ENCODE measurements at places on chromosomes 5 and 9.

DNA sequence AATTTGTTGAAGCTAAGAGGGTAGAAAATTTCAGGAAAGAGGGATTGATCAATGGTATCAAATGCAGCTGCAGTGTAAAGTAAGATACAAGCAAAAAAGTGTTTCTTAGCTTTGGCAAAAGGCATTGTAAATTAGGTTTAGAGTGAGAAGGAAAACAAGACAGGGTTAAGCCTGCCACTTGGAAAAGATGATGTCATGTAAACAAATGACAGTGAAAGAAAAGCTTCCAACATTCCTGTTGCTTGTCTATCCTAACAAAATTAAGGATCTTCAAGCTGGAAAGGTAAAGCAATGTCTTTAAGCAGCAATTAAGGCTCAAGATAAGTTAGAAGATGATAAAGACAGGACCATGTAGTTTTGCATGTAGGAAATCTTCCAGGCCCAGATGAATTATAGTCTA, 139.1 kb upstream of the PPP2R2B start:
- DNase-seq: no peak

DNA sequence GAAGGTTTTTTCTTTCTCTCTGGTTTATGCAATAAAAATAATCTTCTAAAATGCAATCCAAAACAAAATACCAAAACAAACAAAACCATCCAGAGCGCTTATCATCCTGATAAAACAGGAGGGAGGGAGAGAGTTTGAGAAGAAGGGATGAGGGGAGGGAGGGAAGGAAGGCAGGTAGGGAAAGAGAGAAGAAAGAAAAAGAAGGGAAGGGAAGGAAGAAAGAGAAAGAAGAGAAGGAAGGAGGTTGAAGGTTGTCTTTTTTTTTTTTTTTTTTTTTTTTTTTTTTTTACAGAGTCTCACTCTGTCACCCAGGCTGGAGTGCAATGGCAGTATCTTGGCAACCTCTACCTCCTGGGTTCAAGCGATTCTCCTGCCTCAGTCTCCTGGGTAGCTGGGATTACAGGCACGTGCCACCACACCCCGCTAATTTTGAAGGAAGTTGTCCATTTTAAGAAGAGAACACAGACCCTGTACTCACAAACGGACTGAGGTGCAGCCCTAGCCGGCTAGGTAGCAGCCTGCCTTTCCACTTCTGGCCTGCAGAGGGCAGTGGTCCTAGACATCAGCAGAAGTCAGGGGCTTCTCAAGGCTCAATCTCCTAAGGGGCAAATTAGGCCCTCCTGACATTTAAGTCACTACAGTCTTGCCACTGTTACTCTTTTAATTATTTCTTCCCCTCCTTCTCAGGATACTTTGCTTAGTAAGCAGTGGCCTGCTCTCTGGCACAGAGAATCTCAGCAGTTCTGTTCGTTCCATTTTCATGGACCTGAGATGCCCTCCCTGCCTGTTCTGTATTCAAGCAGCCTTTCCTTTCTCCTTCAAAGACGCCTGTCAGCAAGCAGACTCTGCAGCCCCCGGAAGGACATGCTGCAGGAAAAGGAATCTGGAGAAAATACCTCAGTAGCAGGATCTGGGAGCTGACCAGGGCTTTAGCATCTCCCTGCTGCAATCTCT, 76.4 kb downstream of the EPB41L4B start:
- peak; percentile 46 for DNase-seq

DNA sequence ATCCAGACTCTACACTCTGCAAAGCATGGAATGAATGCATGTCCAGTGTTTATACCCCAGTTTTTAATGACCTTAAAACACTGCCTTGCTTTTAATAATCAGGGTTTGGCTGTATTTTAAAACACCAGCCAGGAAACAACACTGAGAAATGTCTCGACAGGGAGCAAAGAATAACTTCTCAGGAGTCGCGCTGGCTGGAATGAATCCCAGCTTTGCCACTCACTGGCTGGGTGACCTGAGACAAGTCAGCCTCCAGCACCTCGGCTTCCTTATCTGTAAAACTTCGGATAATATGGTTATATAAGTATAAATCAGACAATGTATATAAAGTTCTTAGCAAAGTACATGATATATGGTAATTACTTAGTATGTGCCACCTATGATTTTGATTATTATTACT, 505.0 kb downstream of the SPOCK1 start:
- DNase-seq: no peak

GRCh38 chr5:175609526-175609925, 48.3 kb upstream of the HRH2 start:
- no peak for DNase-seq

DNA sequence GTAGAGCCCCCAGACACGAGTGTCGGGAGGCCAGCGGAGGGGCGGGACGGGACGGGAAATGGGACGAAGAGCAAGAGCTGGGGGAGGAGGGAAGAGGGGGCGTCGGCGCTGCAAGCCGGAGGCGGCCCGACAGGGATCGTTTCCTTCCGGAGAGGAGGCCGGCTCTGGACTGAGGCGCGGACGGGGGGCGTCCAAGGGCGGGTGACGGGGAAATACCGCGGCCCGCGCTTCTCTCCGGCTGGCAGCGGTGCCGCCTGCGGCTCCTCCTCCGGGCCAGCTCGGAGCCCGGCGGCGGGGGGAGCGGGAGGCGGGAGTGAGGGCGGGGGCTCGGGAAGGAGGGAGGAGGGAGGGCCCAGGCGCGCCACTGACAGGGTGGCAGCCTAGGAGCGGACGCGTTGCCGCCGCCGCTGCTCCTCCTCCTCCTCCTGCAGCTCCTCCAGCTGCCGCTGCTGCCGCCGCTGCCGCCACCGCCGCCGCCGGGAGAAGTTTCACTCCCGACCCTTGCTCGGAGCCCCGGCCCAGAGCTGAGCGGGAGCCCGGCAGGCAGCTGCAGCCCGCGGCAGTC, at the start of gene CHSY3:
CHSY3 (plus strand) TSS at position 364 of the 565 bp plus-strand sequence.
- DNase-seq: peak; percentile 51

DNA sequence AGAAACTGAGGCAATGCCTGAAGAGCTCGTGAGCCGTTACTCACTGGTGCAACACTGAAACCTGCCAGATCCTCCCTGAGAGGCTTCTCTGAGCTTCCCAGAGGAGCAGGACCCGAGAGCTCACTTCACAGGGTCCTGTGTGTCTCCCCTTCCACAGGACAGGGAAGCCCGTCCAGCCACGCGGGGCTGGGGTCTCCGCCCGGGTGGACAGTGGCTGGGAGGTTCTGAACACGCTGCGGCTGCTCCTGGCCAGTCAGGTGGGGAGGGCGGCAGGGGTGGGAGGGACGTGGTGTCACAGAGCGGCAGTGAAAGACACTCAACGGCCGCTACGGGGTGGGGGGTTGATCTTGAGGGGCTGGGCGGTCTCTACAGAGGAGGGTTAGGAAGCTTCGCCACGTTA, 290 bp upstream of the ZDHHC11 start:
- DNase-seq: no peak

DNA sequence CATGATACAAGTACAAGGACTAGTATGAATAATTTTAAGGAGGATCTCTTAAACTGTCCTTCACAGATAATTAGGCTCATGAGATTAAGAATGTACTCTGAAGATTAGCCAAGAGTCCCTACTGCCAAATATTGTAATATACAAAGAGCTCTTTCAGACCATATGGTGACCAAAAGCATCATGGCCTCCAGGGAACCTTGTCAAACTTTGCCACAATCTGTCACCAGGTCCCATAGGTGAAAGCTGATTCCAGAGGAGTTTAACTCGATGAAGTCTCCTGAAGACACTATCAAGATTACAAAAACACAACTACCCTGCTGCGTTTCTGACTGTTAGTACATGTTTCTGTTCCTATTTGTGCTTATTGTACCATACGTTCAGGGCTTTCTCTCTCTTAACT, 395.4 kb upstream of the ITGA1 start:
- DNase-seq: no peak

DNA sequence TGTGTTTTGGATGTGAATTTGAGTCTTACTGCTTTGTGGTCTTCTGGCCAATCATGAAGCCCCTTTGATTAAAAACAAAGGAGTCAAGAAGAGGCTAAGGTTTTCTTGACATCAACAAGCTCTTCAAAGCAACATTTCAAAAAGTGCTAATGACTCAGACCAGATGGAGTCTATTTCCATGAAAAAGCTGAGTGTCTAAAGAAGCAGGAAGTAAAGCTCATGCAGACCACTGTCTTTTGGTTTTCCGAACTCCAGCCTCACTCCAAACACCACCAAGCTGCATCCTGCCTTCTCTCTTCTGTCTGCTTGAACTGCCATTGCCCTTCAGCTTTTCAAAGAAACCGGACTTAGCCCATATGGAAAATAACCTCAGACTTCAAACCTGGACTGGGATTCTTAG, 115.2 kb downstream of the PRDM6 start:
- no peak for DNase-seq

- no peak for DNase-seq
Measured at GRCh38 chr5:156378159-156378558, 51.2 kb downstream of the SGCD start.

DNA sequence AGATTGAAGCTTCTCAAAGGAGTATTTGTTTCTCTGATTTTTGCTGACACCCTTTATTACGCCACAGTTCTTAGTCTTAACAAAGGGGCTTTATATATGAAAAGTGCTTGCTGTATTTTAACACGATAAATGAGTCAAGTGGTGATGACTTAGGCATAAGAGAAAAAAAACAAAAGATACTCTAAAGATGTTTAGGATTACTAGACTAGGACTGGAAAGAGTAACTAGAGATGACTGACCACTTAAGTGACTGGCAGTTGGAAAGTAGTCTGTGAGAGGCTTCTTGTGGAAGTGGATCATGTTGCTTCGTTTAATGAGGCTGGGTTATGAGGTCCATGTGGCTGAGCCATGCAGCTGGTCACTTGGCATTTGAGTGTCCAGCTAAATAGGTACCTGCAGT, 69.4 kb upstream of the ACTBL2 start:
- no peak for DNase-seq

DNA sequence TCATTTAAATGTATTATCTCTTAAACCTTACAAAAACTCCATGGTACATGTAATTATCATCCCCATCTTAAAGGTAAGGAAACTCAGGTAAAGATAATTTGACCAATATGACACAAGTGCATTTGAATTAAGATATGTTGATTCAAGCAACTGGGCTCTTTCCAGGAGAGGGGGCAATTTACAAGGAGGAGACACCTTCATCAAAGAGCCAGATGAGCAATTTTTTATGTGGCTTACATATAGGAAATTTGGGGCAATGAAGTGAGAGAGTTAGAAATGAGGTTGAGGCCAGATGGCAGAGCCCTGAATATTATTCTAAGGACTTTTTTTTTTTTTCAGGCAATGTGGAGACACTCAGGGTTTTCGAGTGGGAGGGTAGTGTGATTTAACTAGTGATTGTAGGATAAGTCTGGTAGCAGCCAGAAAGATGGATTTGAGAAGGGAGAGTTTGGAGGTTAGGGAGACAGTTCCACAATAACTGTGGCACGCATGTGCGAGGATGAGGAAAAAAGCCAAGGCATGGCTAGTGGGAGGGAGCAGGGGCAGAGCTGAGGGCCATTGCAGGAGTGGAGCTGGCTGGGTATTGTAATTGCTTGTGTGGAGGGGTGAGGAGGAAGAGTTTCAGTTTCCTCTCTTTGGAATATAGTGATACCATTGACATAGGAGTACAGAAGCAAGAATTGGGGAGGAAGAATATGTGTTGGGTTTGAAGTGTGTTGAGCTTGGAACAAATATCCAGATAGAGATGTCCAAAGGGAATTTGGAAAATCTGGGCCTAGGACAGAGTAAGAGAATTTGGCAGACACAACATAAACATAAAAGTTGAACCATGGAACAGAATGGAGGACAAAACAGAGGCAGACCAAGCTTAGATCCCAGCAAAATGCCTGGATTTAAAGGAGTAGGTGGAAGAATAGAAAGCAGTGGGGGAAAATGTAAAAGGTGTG, 72.0 kb downstream of the ACTBL2 start:
- no peak for DNase-seq

DNA sequence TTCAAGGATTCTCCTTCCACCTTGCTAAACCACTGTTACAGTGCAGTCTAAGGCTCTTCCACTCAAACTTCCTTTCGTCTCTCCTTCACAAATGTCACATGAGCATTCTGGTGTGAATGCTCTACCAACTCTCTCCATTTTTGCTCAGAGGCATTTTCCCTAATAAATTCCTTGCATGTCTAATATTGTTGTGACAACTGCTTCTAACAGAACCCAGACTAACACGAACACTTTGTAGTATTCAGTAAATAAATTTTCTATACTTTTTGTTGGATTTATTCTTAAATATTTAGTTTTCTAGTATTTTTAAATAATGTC, 24.0 kb downstream of the RAPGEF6 start:
- DNase-seq: no peak

GRCh38 chr5:150122158-150122510, 33.5 kb downstream of the PDGFRB start:
- DNase-seq: no peak

DNA sequence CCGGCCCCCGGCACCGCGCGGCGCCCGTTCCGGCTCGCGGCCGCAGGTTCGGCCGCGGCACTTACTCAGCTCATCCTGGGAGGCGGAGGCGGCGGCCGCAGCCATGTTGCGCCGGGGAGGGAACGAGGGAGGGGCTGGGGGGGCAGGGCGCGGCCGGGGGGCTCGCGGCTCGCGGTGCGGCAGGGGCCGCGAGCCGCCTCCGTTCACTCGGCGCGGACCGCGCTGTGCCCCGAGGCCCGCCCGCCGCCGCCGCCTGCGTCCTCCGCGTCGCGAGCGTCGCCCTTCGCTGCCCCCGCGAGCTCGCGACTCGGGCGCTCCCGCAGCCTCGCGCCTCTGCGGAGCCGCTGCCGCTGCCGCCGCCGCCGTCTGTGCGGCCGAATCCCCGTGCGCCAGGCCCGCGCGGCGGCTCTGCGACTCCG, 735 bp downstream of the ECPAS start:
- DNase-seq: no peak

- DNase-seq: no peak
Measured at GRCh38 chr9:109721001-109721400, 59.0 kb upstream of the PALM2AKAP2 start.

- DNase-seq: no peak
Measured at GRCh38 chr5:8033261-8033660, 164.3 kb downstream of the MTRR start.

GRCh38 chr5:68369457-68370125, 154.0 kb downstream of the PIK3R1 start:
- no peak for DNase-seq

DNA sequence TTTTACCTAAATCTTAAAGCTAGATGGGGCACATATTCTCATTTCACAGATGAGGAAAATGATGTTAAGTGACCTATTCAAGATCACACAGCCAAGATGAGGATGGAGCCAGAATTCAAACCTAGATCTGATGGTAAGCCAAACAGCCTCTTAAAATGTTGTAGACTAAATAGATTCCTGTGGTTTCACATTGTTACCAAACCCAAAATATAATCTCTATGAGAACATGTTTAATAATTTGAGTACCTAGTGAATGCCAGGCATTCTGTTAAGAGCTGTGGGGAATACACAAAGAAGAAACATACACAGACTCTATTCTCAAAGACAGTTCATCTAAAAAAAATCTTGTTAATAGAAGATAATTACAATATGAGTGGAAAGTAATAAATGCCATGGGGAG, 25.2 kb downstream of the HOMER1 start:
- DNase-seq: no peak

- no peak for DNase-seq
Measured at GRCh38 chr9:131255676-131256197, 20.6 kb downstream of the FAM78A start.

- DNase-seq: no peak
Measured at GRCh38 chr9:107261106-107261505, 22.0 kb upstream of the RAD23B start.

- no peak for DNase-seq
Measured at GRCh38 chr9:9615086-9615485, 997.7 kb downstream of the PTPRD start.
